ENCODE measurements at places on chromosomes 16 and 17. TPM values are rescaled to one million over a fixed set of nuclear protein-coding genes. Genes with fewer than 3 reads are reported as not detected.

The HBA1 gene
- total RNA-seq: not detected

The LITAF gene
- 42.2 TPM for total RNA-seq

The CRYBA1 gene
- total RNA-seq: not detected

DNA sequence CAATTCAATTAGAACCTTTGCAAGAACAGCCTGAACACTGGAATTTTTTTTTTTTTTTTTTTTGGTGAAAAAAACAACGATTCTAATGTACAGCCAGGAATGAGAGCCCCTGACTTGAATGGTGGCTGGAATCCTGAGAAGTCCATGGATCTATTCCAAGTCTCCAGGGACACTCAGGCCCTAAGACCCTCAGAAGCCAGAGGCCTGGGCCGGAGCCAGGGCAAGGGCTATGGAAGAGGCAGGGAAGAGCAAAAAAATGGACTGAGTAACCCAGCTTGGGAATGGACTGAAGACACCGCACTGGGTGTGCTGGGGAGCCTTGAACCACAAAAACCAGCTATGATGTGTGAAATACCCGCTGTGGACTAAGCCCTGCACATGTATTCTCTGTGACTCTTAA is 60.3 kb upstream of the LHX1 start:
- no peak overlapping the region for H3K4me3 ChIP-seq
- peaks cover 10% of the 10 kb centered on the region for H3K27me3 ChIP-seq
- no peak overlapping the region for H3K27ac ChIP-seq
- H3K4me1 ChIP-seq: no peaks in the 10 kb centered on the region
- no peak for DNase-seq

DNA sequence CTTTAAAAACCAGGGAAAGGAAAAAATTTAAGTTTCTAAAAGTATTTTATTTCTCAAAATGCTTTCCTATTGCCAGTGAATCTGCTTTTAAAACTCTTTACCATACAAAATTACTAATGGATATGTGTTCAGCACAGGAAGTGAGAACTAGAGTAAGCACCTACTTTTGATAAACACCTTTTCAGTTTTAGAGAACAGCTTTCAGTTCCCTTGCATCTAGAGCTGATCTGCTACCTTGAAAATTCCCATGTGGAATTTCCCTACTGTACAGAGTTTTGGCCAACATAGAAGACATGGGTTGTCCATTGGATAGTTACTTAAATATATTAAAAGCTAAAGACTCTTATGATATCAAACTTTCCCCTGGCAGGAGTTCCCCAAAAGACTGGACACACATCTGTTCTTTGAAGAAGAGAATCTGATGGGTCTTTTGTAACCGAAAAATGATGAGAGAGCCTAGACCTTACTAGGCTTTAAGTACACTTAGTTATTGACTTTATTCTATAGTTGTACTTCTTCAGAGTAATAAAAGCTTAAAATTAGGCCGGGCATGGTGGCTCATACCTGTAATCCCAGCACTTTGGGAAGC is 112.1 kb upstream of the CNTNAP4 start:
- no peak overlapping the region for H3K27ac ChIP-seq
- DNase-seq: no peak
- H3K4me3 ChIP-seq: no peak overlapping the region
- H3K27me3 ChIP-seq: no peaks in the 10 kb centered on the region
- no peaks in the 10 kb centered on the region for H3K36me3 ChIP-seq
- H3K4me1 ChIP-seq: no peaks in the 10 kb centered on the region

DNA sequence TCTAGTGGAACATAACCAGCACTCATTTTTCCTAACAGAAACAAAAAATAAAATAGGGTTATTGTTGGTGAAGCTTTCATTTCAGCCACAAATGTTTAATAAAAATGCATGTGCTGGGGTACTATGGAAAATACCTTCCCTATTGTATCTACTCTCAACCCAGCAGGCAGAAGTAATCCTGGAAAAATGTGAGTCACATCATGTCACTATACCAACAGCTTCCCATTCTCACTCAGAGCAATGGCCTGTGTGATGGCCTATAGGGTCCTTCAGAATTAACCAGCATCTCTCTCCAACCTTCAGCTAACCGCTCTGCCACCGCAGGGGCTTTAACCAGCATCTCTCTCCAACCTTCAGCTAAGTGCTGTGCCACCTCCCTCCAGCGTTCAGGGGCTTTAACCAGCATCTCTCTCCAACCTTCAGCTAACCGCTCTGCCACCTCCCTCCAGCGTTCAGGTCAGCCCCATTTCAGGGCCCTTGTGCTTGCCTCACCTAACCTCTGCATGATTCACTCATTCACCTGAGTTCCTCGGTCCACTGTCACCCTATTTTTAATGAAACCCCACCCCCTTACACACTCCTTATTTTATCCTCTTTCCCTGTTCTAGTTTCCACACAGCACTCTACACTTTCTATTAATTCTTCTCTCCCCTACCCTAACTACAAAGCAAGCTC is 34.0 kb downstream of the UBE2G1 start:
- H3K4me3 ChIP-seq: no peak overlapping the region
- no peak overlapping the region for H3K27ac ChIP-seq
- no peaks in the 10 kb centered on the region for H3K36me3 ChIP-seq
- DNase-seq: no peak
- peaks cover 78% of the 10 kb centered on the region for H3K4me1 ChIP-seq

DNA sequence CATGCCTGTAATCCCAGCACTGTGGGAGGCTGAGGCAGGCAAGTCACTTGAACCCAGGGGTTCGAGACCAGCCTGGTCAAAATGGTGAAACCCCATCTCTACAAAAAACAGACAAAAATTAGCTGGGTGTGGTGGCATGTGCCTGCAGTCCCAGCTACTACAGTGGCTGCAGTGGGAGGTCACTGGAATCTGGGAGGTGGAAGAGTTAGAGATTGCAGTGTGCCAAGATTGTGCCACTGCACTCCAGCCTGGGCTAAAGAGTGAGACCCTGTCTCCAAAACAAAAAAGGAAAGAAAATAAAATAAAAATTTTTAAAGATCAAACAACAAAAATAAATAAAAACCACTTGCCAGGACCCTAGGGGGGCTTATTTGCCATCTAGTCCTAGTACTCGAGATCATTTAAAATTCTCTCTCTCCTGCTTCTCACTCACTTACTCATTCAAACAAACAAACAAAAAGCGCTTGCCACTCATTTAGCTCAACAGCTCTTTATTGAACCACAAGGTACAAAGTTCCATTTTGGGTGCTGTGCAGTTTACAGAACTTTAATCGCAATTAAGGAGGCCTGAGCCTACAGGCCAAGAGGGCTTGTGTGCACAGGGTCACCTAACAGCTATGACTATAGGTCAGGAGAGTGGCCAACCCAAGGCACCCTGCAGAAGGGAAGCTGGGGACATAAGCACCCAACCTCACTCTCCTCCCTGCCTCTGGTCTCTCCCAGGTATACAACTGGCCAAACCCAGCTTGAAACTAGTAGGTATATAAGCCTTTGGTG is 4.4 kb downstream of the CHD9NB start:
- H3K27ac ChIP-seq: no peak overlapping the region
- no peak overlapping the region for H3K4me3 ChIP-seq
- DNase-seq: no peak

GRCh38 chr17:68657166-68657565 is 56.0 kb upstream of the FAM20A start:
- no peaks in the 10 kb centered on the region for H3K36me3 ChIP-seq
- no peak for DNase-seq
- H3K4me3 ChIP-seq: no peak overlapping the region
- no peaks in the 10 kb centered on the region for H3K4me1 ChIP-seq
- H3K27me3 ChIP-seq: peaks cover 5% of the 10 kb centered on the region

- no peaks in the 10 kb centered on the region for H3K27me3 ChIP-seq
- no peak for DNase-seq
- peaks cover 26% of the 10 kb centered on the region for H3K4me1 ChIP-seq
- no peak overlapping the region for H3K4me3 ChIP-seq
- H3K27ac ChIP-seq: no peak overlapping the region
Measured at GRCh38 chr16:81185416-81185815, 53.1 kb upstream of the BCO1 start.

- no peaks in the 10 kb centered on the region for H3K27me3 ChIP-seq
- no peaks in the 10 kb centered on the region for H3K4me1 ChIP-seq
- no peak overlapping the region for H3K27ac ChIP-seq
- H3K4me3 ChIP-seq: no peak overlapping the region
- no peak for DNase-seq
Measured at GRCh38 chr17:72321896-72322295, 201.1 kb downstream of the SOX9 start.
